ENCODE measurements at places on chromosomes 3 and 15. TPM values are rescaled to one million over a fixed set of nuclear protein-coding genes. Genes with fewer than 3 reads are reported as not detected.

Gene ALPK3
- 79.8 TPM for total RNA-seq

Gene MRAS
- 28.5 TPM for total RNA-seq

Gene SLC6A1
- total RNA-seq: not detected

Gene CMTM8
- 1.6 TPM for total RNA-seq

Gene SCAANT1
- total RNA-seq: not detected

Gene TM6SF1
- not detected for total RNA-seq

Gene ABHD2
- 82.1 TPM for total RNA-seq

Gene FRMD5
- total RNA-seq: 4.9 TPM

Gene STAC
- 22.1 TPM for total RNA-seq

DNA sequence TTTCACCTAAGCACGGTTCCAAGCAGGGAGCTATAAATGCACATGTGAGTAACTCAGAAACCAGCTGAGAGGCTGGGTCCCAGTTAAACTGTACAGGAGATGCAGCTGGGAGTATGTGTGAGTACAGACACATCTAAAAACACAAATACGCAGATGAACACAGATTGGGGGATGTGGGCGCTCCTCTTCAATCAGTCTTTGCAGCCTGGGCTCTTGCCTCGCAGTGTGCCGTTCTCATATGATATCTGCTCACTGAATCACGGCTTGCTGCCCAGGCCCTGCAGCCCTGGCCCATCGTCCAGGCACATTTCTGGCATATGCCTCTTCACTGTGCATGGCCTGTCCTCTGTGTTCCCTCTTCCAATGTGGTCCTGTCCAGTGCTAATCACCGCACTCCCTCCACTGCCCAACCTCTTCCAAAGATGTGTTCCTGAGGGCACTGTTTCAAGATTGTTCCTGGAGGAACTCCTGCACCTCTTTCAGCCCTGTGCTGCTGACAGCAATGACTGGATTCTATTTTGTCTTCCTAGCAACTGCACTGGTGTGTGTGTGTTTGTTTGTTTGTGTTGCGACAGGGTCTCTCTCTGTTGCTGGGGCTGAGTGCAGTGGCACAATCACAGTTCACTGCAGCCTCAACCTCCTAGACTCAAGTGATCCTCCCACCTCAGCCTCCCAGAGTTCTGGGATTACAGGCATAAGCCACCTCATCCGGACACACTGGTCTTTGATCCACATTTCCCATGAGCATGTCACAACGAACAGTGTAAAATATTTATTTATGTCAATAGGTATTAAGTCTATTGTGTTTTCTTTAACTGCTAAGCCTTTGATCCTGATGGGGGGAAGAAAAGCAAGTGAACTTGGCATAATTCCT is 17.0 kb downstream of the CA12 start:
- peak; percentile 55 for DNase-seq

- DNase-seq: no peak
These were observed 363.6 kb upstream of the GOLIM4 start for GRCh38 chr3:168459226-168459784.

DNA sequence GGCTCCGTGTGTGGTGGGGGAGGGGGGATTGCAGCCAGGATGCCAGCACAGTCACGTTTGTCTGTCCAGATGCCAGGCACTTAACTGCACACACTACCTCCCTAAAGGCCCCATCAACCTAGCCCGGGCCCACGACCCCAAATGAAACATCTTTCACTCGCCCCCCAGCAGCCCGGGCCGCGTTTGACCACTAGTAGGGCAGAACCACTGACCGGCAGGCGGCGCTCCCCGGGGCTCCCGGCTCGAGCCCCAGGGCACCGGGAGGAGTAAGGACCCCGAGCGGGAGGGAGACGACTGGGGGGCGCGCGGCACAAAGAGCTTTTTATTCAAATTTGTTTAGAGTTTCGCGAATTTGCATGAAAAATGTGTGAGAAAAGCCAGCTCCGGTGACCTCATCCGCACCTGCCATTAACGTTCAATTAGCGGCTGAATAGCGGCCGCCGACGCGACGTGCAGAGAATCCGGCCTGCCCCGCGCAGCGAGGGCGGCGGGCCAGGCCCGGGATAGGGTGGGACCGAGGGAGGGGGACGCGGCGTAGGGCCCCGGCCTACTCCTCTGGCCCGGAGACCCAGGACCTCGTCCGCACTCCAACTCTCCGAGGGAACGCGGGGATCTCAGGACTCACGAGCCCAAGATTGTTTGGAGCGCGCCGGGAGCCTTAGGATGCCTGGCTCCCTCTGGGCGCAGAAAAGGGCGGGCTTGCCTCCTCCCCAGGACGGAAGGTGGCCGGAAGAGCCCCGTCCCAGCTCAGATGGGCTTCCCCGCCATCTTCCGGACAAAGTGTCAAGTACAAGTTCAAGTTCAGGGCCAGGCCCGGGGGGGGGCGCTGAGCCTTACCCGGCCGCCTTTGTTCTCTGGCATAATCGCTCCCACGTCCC is 64.9 kb upstream of the POLG start:
- DNase-seq: no peak

GRCh38 chr3:72538070-72538745 is 310.0 kb downstream of the SHQ1 start:
- DNase-seq: no peak

DNA sequence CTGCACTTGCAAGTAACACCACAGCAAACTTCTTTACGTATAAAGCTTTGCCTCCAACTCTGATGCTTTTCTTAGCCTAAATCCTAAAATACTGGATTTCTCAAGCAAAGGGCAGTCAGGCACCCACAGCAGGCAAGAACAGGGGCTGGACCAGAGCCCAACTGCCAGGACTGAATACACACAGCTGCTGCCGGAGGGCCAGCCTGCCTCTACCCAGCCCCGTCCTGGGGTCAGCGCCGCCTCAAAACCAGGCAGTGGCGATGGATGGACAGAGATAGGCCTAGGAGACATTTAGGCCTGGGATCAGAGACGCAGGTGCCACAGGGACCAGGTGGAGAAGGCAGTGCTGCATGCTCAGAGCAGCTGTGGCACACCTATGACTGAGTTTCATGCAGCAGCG is 47.6 kb upstream of the SEC61A1 start:
- DNase-seq: no peak

DNA sequence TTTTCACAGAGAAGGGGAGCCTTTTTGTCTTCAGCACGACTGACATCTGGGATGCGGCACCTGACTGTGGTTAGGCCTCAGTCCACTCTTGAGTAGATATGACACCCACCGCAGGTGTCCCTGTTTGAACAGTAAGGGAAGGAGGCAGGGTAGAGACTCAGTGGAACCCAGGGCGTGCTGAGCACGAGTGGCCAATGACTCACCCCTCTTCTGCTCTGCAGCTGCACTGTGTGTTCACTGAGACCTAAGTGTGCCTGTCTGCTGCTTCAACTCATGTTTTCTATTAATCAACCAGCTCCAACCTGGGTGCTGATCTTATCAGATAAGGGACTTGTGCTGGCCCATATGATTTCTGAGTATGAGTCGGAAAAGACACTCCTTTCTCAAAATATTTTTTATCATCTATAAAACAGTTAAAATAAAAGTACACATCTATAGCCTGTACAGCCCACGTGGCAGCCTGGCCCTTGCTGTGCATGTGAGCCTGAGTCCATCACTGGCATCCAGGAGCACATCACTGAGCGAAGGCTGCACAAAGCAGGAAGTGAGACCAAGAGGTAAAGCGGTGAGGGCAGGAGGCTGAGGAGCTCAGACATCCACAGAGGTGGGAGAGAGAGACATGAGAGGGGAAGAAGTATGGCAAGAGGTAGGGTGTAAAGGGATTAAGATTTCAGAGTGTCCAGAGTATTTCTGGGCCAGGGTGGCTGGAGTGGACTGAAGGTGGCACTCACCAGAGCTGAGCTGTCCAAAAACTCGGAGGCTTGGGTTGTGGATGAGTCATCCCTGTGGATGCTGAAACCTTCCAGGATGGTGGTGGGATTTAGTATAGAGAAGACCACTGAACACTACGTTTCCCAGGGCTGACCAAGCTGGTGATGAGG is 49.2 kb downstream of the SLC41A3 start:
- DNase-seq: no peak

DNA sequence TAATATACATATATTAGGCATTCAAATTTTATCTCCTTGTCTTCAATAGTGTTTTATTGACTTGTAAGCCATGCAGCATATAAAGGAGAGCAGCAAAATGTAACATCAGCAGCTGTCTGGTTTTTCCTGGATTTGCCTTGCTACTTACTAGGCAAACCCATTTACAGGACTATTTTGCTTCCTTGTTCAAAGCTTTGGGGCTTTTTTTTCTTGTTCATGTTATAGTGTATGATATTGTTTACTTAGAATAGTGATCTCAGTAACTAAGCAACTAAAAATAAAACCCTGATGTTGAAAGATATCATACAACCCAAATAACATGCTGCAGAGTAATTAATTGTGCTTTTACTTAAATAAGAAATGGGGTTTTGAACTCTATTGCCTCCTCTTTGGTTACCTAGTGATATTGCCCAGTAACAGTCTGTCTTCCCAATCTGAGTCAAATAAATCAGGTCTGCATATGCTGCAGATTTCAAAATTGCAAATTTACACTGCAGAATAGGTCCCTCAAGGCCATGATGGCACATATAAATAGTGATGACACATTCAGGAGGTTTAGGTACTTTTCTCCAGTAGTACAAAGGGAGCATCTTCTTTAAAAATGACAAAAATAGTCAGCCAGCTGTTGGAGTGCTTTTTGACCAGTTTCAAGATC is 578.1 kb upstream of the NECTIN3 start:
- DNase-seq: no peak

- no peak for DNase-seq
These were observed 6.1 kb downstream of the AMOTL2 start for GRCh38 chr3:134367869-134368750.

DNA sequence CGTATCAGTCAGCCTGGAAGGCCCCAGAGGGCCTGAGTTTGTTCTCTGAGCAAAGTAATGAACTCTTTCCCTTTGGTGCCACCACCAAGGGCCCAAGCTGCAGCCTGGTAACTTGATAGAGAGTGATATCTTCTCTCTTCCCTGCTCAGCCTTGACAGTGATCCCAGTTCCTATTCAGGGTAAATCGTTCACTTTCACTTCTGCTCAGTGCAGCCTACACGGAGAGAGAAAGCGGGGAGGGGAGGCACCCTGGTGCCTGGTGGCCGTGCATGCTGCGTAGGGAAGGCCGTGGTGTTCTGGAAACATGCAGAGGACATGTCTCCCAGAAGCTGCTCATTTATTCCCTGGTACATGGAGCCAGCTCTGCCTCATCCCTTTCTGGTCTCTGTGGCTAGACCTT is 54.9 kb downstream of the KIF9 start:
- no peak for DNase-seq

GRCh38 chr3:188166441-188166840 is 12.5 kb downstream of the LPP start:
- peak; percentile 86 for DNase-seq

DNA sequence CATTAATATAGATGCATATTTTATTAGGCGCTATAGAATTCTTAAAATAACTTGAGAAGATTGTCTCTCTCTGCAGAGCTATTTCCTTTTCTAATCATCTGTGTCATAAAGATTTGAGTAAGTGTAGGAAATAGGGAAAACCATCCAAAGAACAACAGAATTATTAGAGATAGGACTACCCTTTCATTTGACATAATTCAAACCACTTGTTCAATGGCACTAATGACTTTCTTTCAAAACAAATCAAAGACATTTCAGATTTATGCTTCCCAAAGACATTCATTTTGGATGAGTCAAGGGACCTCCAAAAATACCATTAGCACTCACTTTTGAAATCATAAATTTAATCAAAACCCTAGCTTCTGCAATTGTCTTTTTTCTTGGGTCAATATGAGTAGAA is 29.5 kb downstream of the PRICKLE2 start:
- no peak for DNase-seq

DNA sequence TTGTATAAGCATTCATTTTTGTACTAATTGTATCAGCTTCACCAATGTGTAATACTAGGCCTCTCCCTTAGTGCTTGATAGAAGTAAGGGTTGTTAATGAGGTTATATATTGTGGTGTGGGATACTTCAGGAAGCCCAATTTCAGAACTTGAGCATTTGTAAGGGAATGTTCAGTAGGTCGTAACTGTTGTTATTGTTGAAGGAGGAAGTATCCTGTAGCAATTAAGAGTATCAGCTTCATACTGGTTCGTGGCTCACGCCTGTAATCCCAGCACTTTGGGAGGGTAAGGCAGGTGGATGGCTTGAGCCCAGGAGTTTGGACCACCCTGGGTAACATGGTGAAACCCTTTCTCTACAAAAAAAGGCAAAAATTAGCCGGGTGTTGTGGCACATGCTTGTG is 30.6 kb downstream of the IQGAP1 start:
- DNase-seq: peak; percentile 70

- no peak for DNase-seq
These were observed 218.2 kb downstream of the BCHE start for GRCh38 chr3:165619069-165619468.

DNA sequence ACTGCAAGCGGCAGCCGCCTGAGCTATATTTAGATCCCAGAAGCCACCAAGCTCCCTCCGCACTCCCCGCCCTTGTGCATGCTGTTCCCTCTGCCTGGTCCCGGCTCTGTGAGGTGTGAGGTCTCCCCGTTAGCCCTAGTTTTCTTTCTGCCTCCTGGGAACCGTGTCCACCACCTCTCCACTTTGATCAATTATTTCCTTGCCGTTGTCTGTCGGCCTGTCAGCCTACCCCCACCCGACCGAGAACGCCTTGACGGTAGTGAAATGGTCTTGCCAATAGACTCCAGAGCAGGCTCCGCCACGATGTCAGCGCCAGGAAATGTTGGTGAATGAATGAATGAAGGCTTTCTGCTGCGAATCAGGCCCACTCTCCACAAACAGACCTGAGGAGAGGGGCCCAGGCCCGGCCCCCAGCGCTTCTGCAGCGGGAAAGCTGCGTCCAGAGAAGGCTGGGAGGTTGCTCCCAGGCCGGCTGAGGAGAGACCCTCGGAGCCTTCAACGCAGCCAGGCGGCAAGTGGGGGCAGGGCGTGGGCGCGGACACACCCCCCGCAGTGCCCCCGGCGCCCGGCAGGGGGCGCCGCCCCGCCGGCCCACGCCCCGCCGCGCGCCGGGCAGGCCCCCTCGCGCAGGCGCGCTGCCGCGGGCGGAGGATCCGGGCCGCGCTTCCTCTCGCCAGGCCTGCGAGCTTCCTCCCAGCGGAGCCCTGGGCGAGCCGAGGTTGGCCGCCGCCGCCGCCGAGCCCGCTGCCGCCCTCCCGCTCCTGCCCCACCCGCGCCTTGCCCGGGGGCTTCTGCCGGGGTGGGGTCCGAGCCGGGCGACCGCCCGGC is at the start of gene CSK:
Gene CSK (plus strand): TSS at position 650 of the 828 bp plus-strand sequence. CDS start 16,218 bp downstream, outside the sequence.
- DNase-seq: no peak

DNA sequence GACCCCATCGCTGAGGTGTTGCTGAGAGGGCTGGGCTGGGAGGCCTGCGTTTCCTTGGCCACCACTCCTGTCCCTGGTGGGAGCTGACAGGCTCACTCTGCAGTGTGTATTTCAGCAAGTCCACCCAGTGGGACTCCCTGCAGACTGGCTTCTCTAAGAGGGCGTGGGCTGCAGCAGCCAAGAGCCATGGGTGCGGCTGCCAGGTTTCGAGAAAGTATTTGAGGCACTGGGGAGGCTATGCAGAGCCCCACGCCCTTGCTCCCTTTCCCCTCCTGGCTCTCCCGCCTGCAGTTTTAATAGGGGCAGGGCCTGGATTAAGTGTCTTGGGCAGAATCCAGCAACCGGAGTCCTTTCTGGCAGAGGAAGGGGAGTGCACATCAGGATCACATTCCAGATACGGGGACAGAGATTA is 242.1 kb downstream of the THSD4 start:
- DNase-seq: no peak

Data from renal cortical epithelial cell (primary cell).